ENCODE measurements at places on chromosomes 4 and X.

- H3K36me3 ChIP-seq, result no peaks in the 10 kb centered on the region
- DNase-seq, result no peak
- no peak overlapping the region for H3K27ac ChIP-seq
- no peaks in the 10 kb centered on the region for H3K27me3 ChIP-seq
- H3K4me3 ChIP-seq, result no peak overlapping the region
Measured at GRCh38 chr4:12178614-12179610, 750.2 kb upstream of the HS3ST1 start.

GRCh38 chr4:6768539-6768905, 14.0 kb upstream of the KIAA0232 start:
- no peak for DNase-seq
- H3K36me3 ChIP-seq, result no peaks in the 10 kb centered on the region
- no peak overlapping the region for H3K4me3 ChIP-seq
- no peaks in the 10 kb centered on the region for H3K27me3 ChIP-seq
- H3K4me1 ChIP-seq, result peaks cover 7% of the 10 kb centered on the region
- H3K27ac ChIP-seq, result no peak overlapping the region

DNA sequence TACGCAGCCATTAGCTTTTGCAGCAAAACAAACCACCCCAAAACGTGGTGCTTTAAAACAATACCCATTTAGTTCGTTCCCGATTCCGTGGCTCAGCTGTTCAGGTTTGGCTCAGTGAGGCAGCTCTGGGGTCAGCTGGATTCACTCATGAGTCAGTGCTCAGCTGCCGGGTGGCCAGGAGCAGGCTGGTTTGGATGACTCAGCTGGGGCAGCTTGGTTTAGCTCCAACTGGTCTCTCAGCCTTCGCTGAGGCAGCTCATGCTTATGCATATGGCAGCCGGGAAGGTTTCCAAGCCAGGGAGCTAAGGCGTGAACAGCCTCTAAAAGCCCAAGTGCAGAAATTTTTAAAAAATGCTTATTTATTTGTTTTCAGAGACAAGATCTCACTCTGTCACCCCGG, 13.3 kb upstream of the CD99 start:
- no peaks in the 10 kb centered on the region for H3K36me3 ChIP-seq
- H3K27me3 ChIP-seq, result no peaks in the 10 kb centered on the region
- H3K4me1 ChIP-seq, result no peaks in the 10 kb centered on the region
- H3K4me3 ChIP-seq, result no peak overlapping the region

DNA sequence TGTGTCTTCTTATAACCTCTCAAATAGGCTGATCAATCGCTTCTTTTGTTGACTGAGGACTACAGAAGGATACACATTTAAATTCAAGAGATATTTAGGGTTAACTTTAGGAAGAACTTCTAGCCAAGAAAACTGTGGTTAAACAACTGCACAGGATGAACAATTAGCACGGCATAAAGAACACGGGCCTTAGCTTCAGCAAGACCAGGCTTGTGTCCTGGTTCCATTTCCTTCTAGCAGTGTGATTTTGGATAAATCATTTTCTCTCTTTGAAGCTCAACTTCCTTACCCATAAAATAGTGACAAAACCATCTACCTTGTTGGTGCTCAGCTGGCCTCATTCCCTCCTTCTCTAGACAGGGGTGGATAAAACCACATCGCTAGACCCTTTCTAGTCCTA, 117.6 kb downstream of the TSPAN5 start:
- H3K4me3 ChIP-seq, result no peak overlapping the region
- peaks cover 2% of the 10 kb centered on the region for H3K4me1 ChIP-seq
- no peaks in the 10 kb centered on the region for H3K36me3 ChIP-seq
- DNase-seq, result no peak
- H3K27me3 ChIP-seq, result no peaks in the 10 kb centered on the region

DNA sequence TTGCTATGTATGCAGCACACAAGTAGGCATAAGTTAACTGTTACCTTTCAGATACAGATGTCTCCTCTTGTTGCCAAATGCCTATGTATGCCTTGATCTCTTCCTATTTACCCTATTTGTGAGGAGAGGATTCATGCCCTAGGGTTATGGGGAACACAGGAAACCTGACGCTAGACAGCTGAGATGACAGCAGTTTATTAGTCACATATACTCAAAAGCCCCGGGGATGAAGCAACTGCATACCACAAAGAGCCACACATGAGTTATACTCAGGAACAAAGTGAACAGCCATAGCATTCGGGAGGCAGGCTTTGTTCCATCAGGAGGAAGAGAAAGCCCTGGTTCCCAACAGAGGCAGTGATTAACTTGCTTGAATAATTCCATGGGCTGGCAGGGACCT, 1011.7 kb upstream of the PCDH7 start:
- H3K36me3 ChIP-seq, result no peaks in the 10 kb centered on the region
- no peak overlapping the region for H3K4me3 ChIP-seq
- H3K27me3 ChIP-seq, result no peaks in the 10 kb centered on the region
- no peaks in the 10 kb centered on the region for H3K4me1 ChIP-seq

DNA sequence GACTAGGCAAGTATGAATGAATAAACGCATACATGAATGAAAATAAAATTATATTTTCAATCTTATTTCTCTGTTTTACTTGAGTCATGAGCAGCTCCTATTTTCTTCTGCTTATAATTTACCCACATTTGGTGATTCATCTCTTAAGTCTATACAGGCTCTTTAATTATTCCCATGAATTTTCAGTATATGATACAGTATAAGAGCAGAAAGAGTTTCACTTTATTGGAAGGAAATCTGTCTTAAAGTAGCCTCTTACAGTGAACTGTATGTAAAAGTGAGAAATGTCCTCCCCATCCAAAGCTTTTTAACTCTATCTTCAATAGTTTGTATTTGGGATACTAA, 50.8 kb downstream of the TMEM165 start:
- H3K4me3 ChIP-seq, result no peak overlapping the region
- peaks cover 72% of the 10 kb centered on the region for H3K36me3 ChIP-seq
- no peak for DNase-seq

- H3K27me3 ChIP-seq, result no peaks in the 10 kb centered on the region
- no peaks in the 10 kb centered on the region for H3K36me3 ChIP-seq
- H3K4me1 ChIP-seq, result no peaks in the 10 kb centered on the region
Measured at GRCh38 chr4:7167706-7168105, 24.6 kb upstream of the SORCS2 start.

GRCh38 chr4:126603825-126604224, 1028.9 kb upstream of the INTU start:
- no peaks in the 10 kb centered on the region for H3K27me3 ChIP-seq
- no peak overlapping the region for H3K27ac ChIP-seq
- no peaks in the 10 kb centered on the region for H3K36me3 ChIP-seq

- no peaks in the 10 kb centered on the region for H3K4me1 ChIP-seq
- no peak for DNase-seq
- H3K4me3 ChIP-seq, result no peak overlapping the region
- H3K27ac ChIP-seq, result no peak overlapping the region
Measured at GRCh38 chrX:153693216-153694086, 5.7 kb downstream of the SLC6A8 start.

DNA sequence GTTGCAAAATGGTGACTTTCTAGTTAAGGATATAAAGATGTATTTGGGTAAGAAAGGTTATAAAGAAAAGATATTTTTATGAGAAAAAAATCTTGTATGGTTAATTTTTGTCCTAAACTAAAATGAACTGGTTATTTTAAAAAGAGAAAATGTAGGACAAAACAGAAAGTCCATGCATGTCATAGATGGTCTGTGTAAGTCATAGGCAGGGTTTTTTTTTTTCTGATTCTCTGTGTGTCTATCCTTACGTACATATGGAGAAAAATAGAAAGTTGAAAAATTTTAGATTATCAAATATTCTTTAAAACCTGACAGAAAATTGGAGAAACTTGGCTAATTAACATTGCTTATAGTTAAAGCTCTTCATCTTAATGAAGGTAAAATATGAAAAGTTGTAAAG, 493.4 kb downstream of the IQCM start:
- peak overlapping the region; percentile 53 for H3K4me3 ChIP-seq
- no peak overlapping the region for H3K27ac ChIP-seq
- no peaks in the 10 kb centered on the region for H3K4me1 ChIP-seq

GRCh38 chr4:184146951-184147350, 70.7 kb downstream of the ENPP6 start:
- no peaks in the 10 kb centered on the region for H3K36me3 ChIP-seq
- H3K27ac ChIP-seq, result no peak overlapping the region
- H3K27me3 ChIP-seq, result no peaks in the 10 kb centered on the region
- H3K4me1 ChIP-seq, result peaks cover 4% of the 10 kb centered on the region
- no peak overlapping the region for H3K4me3 ChIP-seq

- no peaks in the 10 kb centered on the region for H3K36me3 ChIP-seq
- H3K4me3 ChIP-seq, result no peak overlapping the region
- no peaks in the 10 kb centered on the region for H3K27me3 ChIP-seq
- no peak for DNase-seq
Measured at GRCh38 chr4:73917081-73917501, 47.9 kb downstream of the CXCL1 start.

DNA sequence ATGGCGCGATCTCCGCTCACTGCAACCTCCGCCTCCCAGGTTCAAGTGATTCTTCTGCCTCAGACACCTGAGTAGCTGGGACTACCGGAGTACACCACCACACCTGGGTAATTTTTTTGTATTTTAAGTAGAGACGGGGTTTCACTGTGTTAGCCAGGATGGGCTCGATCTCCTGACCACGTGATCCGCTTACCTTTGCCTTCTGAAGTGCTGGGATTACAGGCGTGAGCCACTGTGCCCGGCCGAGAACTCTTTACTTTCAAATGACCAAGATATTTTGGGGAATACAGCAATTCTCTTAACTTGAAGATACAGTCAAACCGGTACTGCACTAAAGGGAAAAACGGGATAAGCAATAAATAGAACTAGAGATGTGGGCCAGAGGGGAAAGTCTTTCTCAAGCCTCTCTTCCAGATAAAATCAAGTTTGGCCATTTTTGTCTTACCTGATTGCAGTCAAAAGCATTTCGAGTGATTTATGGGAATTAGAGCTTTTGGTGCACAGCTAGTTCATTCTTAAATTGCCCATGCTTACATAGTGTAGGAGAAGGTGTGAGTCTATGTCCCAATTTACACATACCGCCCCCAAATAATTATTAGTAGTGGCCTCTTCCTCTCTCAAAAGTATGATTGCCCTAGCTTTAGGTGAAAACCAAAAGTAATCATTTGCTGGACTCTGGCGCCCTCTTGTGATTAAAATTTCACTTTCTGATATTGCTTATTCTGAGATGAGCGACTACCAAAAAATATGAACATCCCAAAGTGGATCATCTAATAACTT, 53.2 kb upstream of the ABCG2 start:
- no peaks in the 10 kb centered on the region for H3K27me3 ChIP-seq
- no peaks in the 10 kb centered on the region for H3K36me3 ChIP-seq
- no peak overlapping the region for H3K27ac ChIP-seq
- H3K4me1 ChIP-seq, result no peaks in the 10 kb centered on the region

GRCh38 chr4:98430708-98431403, 169.7 kb downstream of the RAP1GDS1 start:
- H3K27ac ChIP-seq, result no peak overlapping the region
- no peak overlapping the region for H3K4me3 ChIP-seq
- H3K36me3 ChIP-seq, result peaks cover 19% of the 10 kb centered on the region

- no peak for DNase-seq
- H3K4me3 ChIP-seq, result no peak overlapping the region
- H3K27ac ChIP-seq, result no peak overlapping the region
- no peaks in the 10 kb centered on the region for H3K36me3 ChIP-seq
- H3K27me3 ChIP-seq, result no peaks in the 10 kb centered on the region
Measured at GRCh38 chr4:26077756-26078155, 163.7 kb downstream of the SMIM20 start.

DNA sequence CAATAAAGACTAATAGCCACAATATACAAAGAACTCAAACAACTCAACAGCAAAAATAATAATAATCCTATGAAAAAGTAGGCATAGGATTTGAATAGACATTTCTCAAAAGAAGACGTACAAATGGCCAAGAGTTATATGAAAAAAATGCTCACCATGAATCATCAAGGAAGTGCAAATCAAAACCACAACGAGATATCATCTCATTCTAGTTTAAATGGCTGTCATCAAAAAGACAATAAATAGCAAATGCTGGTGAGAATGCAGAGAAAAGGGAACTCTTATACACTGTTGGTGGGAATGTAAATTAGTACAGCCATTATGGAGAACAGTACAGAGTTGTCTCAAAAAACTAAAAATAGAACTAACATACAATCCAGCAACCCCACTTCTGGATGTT, 18.8 kb downstream of the TLR6 start:
- no peak for DNase-seq
- no peaks in the 10 kb centered on the region for H3K4me1 ChIP-seq
- H3K36me3 ChIP-seq, result no peaks in the 10 kb centered on the region

DNA sequence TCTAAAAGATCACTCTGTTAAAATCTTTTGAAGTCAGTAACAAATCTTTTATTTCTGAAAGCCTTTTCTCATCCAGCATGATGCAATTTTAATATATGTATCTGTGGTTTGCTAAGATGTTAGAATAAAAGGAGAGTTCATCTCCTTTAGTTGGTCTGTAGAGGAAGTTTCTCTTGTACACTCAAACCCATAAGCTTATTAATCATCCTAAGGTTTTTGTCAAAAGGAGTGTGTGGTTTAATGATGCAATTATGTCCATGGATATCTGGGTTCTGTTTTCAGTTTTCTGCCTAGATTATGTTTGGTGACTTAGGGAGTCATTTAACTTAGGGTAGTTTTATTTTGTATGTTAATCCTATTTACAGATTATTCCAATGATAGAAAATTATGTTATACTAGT, 52.1 kb upstream of the NDST4 start:
- H3K4me3 ChIP-seq, result no peak overlapping the region
- DNase-seq, result no peak
- H3K4me1 ChIP-seq, result no peaks in the 10 kb centered on the region
- H3K36me3 ChIP-seq, result no peaks in the 10 kb centered on the region
- H3K27me3 ChIP-seq, result no peaks in the 10 kb centered on the region
- no peak overlapping the region for H3K27ac ChIP-seq

- no peaks in the 10 kb centered on the region for H3K36me3 ChIP-seq
- no peak for DNase-seq
- no peak overlapping the region for H3K27ac ChIP-seq
Measured at GRCh38 chrX:134368126-134368525, 91.8 kb upstream of the HPRT1 start.

DNA sequence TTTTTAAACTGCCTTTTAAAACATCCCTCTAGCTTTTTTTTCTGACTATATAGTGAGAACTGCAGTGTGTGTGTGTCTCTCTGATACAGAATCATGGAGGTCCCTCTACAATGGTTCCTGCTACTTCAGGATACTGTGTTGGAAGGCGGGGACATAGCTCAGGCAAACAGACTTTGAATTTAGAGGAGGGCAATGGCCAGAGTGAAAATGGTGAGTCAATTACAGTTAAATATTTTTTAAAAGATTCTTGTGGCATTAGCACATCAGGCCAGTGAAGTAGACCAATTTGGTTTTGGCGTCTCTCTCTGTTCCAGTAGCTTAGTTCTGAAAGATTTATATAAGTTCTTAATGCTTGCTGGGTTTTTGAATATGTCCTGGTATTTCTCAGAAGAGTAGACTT, 47.1 kb downstream of the ALG13 start:
- H3K27ac ChIP-seq, result no peak overlapping the region
- H3K36me3 ChIP-seq, result peaks cover 26% of the 10 kb centered on the region
- H3K4me3 ChIP-seq, result no peak overlapping the region
- no peaks in the 10 kb centered on the region for H3K27me3 ChIP-seq
- H3K4me1 ChIP-seq, result no peaks in the 10 kb centered on the region
- no peak for DNase-seq
